Peyer's patch (tissue), 4 donors: ENCODE measurements at places on chromosomes 5 and 9. TPM values are rescaled to one million over a fixed set of nuclear protein-coding genes. Genes with fewer than 3 reads are reported as not detected.

The MAP1B gene
- total RNA-seq: 30.5 TPM

DNA sequence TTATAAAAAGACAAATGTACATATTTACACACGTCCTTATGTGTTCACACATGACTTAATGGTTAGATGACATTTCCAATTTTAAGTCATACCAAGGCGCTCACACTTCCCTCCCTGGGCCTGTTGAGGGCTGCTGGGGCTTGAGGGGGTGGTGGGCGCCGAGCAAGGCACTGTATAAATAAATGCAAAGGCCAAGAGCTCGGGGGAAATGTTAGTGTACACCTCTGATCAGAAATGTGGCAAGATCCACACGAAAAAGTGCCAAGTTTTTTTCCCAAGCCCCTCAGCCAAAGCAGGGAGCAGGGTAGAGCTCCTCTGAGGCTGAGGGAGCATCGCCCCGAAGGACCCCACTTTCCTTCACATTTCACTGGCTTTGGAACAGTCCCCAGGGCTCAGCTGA lies 7.5 kb downstream of the IRF1 start:
- DNase-seq: no peak

DNA sequence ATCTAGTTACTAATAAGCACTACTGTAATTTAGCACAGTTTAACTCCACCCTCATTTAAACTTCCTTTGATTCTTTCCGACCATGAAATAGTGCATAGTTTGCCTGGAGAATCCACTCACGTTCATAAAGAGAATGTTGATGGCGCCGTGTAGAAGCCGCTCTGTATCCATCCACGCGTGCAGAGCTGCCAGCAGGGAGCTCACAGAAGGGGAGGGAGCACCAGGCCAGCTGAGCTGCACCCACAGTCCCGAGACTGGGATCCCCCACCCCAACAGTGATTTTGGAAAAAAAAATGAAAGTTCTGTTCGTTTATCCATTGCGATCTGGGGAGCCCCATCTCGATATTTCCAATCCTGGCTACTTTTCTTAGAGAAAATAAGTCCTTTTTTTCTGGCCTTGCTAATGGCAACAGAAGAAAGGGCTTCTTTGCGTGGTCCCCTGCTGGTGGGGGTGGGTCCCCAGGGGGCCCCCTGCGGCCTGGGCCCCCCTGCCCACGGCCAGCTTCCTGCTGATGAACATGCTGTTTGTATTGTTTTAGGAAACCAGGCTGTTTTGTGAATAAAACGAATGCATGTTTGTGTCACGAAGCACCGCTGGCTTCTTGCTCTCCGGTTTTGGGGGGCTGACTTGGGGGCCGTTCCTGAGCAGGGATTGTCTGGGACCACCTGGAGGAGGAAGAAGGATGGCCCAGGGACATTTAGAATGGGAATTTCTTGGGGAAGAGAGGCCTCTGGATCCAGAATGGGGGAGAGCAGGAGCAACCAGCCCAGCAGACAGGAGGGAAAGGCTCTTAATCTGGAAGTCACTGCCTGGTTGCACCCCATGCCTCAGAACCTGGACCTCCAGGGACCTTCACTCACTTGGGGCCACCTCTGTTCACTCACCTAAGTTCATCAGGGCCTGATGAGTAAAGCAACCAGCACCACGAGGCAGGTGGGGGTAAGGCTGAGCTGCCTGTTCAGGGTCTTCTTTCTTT lies 35.4 kb downstream of the CXXC5 start:
- DNase-seq: no peak

DNA sequence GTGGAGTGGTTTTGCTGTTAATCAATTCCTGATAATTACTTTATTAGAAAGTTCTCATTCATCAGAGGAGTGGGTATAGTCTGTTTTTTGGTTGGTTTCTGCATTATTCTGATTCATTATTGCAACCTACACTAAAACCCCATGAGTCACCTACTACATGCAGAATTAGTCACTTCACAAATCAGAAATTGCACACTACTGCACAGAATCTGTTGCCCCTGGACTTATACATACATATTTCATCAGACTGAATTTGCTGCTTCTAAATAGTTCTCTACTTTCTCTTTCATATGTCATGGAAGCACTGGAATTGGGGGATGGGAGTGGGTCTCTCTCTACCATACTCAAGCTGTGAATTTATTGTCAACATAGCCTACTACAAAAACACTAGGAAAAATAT lies 585.1 kb downstream of the DNAH5 start:
- DNase-seq: no peak

DNA sequence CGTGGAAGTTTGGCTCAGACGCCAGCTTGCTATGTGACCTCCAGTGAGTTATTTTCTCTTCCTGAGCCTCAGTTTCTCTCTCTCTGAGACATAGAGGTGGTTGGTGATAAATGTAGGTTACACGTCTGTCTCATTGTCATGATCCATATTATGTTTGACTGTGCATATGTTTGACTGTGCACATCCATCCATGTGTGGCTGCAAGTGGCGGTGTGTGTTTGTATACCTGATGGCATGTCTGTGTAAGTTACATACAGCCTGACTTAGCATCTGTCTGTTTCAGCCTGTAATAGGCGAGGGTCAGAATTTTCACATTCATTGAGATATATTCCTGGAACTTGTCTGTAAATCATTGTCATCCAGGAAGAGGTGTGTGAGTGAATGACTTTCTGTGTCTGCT lies 3.3 kb downstream of the SPARC start:
- no peak for DNase-seq

- peak; percentile 47 for DNase-seq
Observed at GRCh38 chr9:131253891-131254491, 22.3 kb downstream of the FAM78A start.
